ENCODE measurements at places on chromosomes 2 and 18.

GRCh38 chr18:63523660-63524059 lies 18.5 kb upstream of the SERPINB12 start:
- DNase-seq: no peak

DNA sequence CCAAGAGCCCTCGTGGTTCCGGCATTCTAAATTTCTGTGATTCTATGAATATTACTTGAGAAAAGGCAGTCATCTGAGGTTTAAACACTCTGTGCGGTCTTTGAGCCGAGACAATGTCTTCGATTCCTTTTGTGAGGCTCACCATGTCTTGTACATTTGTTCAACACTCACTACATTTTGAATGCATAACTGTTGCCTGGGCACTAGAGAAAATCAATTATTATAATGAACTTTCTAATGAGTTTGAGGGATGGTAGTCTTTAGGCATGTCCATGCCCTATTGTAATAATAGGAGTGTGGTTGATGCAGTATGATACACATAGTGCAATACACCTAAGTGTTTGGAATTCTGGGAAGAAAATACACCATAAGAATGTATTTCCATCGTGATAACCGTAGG lies 703.4 kb downstream of the MBD2 start:
- DNase-seq: no peak

- no peak for DNase-seq
Measured at GRCh38 chr2:144670080-144670479, 150.2 kb upstream of the ZEB2 start.

GRCh38 chr18:51655327-51655698 lies 457.8 kb upstream of the MEX3C start:
- no peak for DNase-seq

DNA sequence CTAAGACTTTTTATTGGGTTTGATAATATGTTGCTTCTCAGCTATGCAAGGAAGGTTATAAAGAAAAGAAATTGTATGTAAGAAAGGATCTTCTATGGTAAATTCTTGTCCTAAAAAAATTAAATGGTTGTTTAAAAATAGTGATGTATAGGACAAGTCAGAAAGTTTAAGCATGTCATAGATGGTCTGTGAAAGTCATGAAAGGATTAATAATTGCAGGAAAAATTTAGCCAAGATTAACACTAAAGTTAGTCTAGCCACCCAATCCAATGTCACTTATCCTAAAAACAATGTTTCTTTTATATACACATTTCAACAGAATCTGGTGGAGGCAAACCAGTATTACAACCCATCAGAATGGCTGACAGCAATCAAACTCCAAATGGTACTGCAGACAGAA lies 1046.7 kb upstream of the SLC39A10 start:
- DNase-seq: no peak

GRCh38 chr2:240822280-240822847 lies 2.3 kb upstream of the KIF1A start:
- no peak for DNase-seq

DNA sequence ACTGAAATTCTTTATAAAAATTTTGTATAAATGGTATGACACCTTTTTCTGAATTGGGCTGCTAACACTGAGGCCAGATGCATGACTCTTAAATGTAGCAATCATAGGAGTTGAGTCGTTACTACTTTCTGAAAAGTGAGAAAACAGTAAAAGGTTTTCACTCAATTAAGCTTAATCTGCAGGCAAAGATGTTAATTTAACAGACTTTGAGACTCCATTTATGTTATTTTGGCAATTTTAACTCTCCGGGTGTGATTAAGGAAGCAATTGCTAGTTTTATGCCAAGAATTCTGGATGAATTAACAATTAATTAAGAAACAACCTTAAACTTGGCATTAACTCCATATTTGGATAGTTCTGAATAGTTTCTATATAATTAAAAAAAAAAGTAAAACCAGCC lies 104.3 kb downstream of the AGPS start:
- DNase-seq: no peak

- no peak for DNase-seq
Measured at GRCh38 chr18:31129398-31130115, 27.3 kb upstream of the DSC2 start.

- no peak for DNase-seq
Measured at GRCh38 chr18:75231053-75231406, 20.4 kb downstream of the TSHZ1 start.

DNA sequence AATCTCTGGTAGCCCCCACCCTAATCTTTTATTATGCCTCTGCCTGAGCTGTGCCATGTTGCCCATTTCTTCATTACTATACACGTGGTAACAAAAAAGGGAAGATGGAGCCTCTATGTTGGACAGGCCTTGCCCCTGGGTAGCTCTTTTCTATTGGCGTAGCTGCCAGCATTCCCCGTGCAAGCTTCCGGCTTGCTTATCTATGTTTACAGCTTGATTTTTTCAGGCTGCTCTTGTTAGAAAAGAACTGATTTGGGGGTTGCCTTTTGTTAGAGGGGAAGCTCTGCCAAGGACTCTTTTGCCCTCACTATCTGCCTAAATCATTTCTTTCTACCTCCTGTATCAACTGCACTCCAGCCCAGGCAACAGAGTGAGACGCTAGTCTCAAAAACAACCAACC lies 45.5 kb upstream of the ZSWIM2 start:
- DNase-seq: no peak

DNA sequence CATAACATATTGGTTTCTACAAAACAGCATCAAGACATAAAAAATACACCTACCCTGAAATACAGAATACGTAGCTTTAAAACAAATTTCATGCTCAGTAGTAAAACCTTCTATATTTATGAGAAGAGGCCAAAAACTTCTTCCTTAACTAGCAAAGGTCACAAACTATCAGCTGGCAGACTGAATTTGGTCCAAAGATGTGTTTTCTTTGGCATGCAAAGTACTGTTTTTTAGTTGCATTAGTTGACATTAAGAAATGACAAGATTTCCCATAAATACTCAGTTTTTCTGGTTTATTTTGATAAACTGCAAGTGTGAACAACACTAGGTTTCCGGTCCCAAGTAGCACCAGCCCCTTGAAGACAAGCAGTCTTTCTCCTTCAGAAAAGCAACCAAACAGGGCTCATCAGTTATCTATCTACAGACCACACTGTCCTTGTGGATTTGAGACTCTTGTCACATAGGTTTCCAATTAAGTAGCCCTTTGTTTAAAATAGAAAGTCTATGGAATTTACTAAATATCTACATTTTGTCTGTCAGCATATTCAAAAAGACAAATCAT lies 35.6 kb downstream of the SLC25A12 start:
- peak; percentile 61 for DNase-seq

Measured in adipocyte (in vitro differentiated cells).